ENCODE measurements at places on chromosomes 2 and 18.

- no peak for DNase-seq
These were observed 65.2 kb downstream of the LTBP1 start for GRCh38 chr2:33011941-33012340.

GRCh38 chr2:127155028-127155581 lies 48.2 kb upstream of the BIN1 start:
- no peak for DNase-seq

DNA sequence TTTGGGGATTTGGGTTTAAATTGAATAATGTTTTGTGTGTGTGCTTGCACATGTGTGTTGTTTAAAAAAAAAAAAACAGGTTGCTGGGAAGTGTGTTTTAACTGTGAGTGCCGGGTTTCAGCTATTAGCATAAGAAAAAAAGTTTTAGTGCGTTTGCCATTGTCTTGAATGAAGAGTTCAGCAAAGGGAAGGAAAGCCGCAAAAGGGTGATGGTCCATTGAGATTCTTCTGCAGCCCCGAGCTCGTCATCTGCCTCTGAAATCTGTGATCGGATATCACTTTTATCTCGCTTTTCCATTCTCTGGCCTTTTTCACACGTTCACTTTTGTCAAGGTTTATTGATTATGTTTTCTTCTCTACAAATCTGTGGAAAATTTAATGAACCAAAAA lies 4.7 kb downstream of the GLI2 start:
- DNase-seq, result no peak

GRCh38 chr2:226993171-226993570 lies 157.3 kb downstream of the RHBDD1 start:
- no peak for DNase-seq

DNA sequence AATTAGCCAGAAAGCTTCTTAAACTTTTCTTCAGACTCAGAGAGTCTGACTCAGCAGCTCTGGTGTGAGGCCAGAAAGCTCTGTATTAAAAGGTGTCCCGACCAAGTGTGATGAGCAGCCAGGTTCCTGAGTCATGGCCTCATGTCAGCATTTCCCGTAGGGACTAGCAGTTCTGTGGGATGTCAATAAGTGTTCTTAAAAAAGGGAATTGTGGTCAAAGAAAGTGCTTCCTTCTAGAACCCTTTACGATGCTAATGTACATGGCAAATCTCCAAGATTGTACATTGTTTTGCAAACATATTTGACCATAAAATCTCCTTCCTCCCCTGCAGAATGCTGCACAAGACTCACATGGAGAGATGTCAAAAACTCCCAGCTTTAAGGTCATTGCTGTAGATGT lies 80.1 kb downstream of the PLA2R1 start:
- DNase-seq, result no peak

DNA sequence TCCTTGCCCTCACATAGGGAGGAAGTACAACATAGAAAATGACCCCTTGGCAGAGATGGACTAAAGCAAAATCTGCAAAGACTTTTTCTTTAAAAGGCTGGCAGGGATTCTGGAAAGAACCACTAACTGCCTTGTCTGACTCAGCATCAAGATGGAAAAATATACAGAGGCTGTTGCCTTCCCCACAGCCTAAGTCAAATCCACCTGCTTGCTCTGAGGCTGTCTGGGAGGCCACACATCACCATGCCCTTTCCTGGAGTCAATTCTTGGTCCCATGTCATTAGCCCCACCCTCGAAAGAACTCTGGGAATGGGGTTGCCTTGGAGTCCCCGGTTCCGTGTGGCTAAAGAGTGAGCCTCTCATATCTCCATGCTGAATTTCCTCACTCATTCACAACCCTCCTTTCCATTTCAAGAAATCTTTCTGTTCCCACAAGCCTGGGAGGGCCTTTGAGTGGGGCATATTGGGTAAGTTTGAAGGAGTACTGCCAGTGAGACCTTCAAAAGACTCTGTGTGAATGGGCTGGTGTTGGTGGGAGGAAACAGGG lies 39.4 kb downstream of the BMP10 start:
- no peak for DNase-seq

Data from putamen (tissue), 1 donor.